NCI-H82 (cell line): ENCODE measurements at places on chromosomes 2 and 18.

DNA sequence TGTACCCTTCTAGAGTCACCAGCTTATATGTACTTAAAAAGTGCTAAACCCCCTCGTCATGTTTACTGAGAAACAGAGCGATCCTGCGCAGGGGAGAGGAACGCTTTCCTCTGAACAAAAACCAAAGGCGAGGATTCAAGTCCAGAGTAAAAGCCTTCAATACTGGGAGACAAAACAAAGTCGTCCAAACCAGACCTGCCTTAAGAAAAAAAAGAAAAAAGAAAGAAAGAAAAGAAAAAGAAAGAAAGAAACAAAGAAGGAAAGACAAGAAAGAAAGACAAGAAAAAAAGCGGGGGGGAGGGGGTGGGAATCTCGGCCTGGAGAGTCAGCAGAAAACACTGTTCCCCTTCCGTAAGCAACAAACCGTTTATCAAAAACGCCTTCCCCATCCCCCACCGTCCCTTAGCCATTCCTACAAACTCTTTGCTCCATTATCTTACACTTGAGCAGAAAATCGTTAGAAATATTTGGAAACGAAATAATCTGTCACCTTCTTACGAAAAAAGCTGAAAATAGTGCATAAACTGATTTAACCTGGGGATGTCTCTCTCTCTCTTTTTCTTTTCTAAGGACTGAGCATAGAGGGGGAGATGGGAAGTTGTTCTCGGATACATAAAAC, 3.3 kb downstream of the PTGR3 start:
- DNase-seq, result no peak

GRCh38 chr2:15634846-15635490, 43.3 kb downstream of the DDX1 start:
- DNase-seq, result no peak

DNA sequence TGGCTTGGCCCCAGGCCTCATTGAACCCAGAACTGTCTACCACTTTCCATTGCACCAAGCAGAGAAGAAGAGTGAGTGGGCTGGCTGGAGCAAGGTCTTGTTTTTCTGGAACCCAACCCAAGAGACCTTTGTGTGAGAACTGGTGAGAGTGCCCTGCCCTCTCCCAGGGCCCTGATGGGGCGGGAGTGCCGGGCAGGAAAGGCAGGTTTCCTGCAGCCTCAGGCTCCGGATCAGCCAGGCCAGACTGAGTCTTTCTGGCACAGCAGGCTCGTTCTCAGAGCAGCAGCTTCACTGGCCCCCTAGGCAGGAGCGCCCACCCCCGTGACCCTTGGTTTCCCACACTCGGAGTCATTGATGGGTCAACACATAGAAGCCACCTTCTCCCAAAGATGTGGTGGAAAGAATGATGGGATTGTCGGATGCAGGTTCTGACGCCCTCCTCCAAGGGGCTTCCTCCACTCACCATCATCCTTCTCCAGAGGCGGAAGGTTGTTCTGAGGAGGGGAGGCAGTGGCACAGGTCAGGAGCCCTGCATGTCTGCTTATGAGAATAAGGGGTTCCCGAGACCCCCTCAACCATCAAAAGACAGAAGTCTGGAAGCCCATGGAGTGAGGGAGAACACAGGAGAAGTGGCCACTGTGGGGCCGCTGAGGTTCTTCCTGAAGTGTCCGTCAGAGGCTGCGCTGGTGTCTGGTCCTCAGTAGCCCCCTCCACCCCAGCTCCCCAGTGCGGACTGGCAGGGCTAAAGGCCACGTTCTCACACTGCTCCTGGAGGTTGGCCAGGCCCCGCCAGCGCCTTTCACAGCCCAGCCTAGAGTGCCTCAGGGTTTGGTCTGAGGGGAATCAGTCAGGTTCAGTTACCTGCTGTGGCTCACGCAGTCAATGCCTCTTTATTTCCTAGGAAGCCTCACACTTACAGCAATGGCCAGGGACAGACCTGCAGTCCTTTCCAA, 62.8 kb upstream of the LAPTM4A start:
- DNase-seq, result no peak

- peak; percentile 36 for DNase-seq
These were observed 26.1 kb upstream of the REG3G start for GRCh38 chr2:78999406-78999805.

GRCh38 chr2:186645999-186646398, 47.9 kb upstream of the FAM171B start:
- DNase-seq, result no peak

GRCh38 chr2:203533676-203534591, 1.2 kb downstream of the RAPH1 start:
- DNase-seq, result peak; percentile 43

DNA sequence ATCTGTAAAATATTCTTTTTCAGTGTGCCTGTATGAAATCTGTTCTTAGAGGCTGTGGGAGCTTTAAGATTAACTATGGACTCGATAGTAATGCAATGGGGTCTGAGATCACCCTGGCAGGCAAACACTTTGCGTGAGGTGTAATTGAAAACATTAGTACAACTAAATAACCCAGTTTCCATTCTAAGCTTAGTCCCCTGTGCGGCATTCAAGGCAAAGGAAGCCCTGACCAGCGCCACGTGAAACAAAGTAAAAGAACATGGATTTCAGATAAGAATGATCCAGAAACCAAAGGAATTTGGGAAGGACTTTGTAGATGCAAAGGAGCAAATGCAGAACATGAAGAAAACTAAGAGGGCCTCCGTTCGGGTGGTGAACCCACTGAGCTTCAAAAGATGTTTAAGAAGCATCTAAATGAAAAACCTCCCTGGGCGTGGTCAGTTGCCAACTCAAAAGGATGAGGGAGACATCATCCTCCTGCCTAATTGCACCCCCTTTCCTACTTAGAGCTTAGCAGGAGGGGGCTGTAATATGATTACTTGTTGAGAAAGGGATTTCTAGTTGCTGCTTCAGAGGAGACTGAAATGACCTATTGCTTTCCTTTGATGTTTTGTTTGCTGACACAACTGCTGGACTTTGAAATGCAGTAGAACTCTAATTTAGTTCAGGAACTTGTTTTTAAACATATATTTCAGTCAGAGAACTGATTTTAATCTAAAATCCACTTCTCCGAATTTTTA, 7.9 kb upstream of the CETN1 start:
- peak; percentile 80 for DNase-seq

GRCh38 chr2:55164534-55165480, 67.3 kb downstream of the CLHC1 start:
- peak; percentile 75 for DNase-seq

DNA sequence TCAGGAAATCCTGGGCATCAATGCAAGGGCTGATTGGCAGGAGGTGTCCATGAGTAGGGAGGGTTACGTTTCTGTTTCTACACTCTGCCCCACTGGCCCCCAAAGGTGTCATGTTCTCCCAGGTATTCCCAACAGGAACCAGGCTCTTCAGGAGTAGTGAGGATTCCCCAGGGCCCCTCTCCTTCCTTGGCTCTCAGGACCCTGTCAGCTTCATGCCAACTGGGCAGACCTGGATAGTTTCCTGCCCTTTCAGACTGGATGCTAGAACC, 480.6 kb upstream of the HS6ST1 start:
- DNase-seq, result no peak

DNA sequence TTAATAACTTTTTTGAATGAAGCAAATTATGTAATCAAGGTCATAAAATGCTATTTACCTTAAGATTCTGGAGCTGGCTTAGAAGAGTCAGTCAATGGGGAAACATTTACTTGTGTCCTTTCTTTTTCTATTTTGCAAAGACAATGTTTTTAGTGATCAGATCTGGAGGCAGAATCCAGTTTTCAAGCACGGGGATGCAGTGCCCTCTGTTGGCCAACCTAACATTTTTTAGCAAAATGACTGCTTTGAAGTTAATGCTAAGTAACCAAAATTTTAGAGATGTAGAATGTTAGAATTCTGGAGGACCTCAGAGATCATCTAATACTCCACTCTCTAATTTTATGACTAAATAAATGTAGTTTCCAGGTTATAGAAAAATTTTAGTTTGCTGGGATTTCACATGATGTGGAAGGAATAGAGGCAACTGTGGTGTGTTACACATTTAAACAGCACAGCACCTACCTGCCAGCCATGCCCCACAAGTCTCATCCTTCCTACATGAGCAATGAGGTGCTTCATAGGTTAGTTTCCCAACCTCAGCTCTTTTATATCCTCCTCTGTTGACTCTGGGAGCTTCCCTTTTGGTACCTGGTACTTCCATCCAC, 23.6 kb upstream of the SLC9A4 start:
- peak; percentile 22 for DNase-seq

DNA sequence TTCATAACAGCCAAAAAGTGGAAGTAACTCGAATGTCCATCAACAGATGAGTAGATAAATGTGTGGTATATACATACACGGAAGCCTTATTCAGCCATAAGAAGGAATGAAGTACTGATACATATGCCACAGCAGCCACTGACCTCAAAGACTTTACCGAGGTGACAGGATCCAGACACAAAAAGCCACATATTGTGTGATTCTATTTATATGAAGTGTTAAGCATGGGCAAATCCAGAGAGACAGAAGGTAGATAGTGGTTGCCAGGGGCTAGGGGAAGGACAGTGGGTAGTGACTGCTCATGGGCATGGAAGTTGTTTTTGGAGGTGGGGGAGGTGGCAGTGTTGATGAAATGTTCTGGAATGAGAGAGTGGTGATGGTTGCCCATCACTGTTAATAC, 33.9 kb downstream of the ZAP70 start:
- no peak for DNase-seq

DNA sequence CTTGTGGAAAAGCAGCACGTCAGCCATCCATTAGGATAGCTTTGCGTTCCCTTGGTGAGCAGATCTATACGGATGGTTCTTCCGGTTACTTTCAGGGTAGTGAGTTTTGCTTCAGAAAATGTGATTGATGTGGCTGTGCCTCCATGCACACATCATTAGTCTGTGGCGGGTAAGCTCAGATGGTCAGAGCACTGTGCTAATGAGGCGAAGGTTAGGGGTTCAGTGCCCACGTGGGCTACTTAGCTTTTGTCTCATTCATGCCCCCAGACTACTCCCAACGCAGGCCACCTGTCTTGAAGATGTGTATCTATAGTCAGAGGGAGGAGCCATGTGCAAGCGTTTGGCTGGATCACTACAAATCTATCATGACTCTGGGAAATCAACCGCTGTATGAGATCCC, 322.8 kb upstream of the POU3F3 start:
- DNase-seq, result no peak

DNA sequence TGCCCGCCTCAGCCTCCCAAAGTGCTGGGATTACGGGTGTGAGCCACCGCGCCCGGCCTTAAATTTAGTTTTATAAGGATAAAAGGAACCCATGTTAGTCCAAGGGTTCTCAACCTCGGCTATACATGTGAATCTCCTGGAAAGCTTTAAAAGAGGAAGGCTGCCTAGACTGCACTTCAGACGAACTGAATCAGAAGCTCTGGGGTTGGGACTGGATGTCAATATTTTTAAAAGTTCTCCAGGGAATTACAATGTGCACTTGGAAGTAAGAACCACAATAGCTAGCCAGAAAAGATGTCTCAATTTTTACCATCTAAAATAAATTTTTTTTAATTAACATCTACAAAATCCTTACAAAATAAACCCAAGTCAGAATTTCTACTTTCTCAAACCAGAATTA, 10.1 kb downstream of the LMAN2L start:
- no peak for DNase-seq

GRCh38 chr2:88626171-88627054, 851 bp downstream of the EIF2AK3 start:
- DNase-seq, result peak; percentile 36

DNA sequence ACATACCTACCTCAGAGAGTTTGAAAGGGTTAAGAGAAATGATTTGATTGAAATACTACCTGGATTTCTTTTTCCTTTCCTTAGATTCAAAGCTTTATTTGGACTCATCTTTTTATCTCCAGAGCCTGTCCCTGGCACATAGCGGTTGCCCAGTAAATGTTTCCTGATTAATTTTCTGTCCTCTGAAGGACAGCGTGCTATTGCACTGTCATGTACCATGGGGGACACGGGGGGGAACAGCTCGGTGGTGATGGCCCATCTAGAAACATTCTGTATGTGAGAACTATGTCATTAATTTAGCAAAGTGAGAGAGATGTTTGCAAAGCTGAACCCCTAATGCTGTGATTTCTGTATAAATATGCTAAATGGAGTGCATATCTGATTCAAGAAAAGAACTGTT, 26.4 kb upstream of the CABYR start:
- no peak for DNase-seq

DNA sequence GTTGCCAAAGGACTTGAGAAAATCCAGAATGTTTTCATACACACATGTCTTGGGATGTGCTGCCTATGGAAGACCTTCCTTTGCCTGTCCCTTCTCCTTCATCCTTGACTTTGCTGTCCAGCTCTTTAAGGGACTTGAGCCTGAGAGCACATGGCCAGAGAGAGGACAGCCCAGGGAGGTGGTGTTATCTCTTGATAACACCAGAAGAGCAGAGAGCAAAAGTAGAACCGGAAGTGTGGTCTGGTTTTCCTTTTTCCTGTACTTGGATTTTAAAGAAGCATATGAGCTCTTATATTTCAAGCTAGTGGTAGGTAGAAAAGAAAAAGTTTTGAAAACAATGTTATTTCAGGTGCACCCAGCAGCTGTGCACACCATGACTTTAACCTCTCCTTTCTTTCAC, 94.1 kb upstream of the ZNF532 start:
- no peak for DNase-seq

- DNase-seq, result no peak
These were observed 41.8 kb upstream of the CTAGE1 start for GRCh38 chr18:22459491-22459890.

GRCh38 chr2:64910972-64911433, 78.2 kb upstream of the SLC1A4 start:
- DNase-seq, result no peak

DNA sequence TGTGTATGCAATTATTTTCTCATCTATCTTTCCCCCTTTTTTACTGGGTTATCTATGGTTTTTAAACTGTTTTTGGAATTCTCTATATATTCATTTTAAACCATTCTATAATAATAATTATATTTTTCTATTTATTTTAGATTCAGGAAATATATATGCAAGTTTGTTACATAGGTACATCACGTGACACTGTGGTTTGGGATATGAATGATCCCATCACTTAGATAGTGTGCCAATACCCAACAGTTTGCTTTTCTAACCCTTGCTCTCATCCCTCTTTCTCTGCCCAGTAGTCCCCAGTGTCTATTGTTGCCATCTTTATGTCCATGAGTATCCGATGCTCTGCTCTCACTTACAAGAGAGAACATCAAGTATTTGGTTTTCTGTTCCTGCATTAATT, 65.8 kb upstream of the SPHKAP start:
- DNase-seq, result no peak

DNA sequence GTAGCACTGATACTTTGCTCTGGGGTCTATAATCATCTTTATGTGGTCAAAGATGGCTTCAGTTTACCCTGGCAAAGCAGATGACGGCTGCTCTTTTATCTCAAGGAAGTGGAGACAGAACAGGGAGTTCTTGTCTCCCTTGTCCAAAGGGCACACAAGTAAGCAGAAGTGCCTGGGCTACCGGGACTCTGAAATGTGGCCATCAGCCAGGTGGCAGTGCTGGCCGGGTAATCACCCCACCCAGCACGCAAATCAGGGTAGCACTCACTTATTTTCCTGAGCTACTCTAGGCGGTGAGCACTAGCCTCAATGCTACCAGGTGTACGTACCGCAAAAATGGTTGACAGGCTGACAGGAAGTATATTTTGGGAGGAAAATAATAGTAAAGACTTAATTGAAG, 119.7 kb upstream of the ETAA1 start:
- DNase-seq, result no peak

- DNase-seq, result no peak
These were observed 102.7 kb downstream of the MAP2 start for GRCh38 chr2:209526561-209526960.

GRCh38 chr2:20596193-20596972, 54.5 kb downstream of the HS1BP3 start:
- DNase-seq, result peak; percentile 95
